ENCODE measurements at places on chromosomes 12 and 14.

- DNase-seq, result no peak
Measured at GRCh38 chr12:58367041-58367440, 425.7 kb downstream of the ATP23 start.

DNA sequence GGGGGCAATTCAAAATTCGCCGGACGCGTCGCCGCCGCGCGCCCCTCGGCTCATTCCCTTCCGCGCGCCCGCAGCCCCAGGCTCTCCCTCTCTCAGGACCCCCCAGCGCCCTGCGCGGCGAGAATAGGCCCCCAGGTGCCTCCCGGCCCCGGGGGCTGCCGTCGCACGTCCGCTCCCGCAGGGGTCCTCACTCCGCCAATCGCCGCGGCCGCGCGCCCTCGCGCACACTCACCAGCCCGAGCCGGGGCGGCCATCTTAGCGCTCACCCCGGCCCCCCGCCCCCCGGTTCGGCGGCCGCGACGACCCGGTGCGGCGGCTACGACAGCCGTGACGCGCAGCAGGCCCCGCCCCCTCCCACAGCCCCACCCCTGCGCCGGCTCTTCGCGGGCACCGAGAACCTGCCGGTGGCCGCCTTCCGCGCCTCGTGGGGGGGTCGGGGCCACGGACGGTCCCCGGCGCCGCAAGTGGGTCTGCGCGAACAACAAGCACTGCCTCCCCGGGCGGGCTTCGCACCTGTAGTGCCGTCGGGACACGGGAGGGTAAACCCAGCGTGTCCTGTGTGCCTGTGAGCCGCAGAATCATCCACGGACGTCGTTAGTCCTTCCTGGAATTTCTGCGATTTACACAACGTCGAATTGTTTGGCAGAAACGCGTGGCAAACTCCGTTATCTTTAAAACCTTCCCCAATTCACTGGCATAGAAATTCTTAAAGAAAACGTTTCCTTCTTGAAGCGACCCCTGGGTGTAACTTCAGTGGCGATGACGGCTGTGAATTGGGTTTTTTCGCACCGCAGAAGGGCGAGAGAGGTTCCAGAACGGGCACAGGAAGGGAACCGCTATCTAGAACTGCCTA lies 2.5 kb downstream of the USP44 start:
- peak; percentile 73 for DNase-seq

DNA sequence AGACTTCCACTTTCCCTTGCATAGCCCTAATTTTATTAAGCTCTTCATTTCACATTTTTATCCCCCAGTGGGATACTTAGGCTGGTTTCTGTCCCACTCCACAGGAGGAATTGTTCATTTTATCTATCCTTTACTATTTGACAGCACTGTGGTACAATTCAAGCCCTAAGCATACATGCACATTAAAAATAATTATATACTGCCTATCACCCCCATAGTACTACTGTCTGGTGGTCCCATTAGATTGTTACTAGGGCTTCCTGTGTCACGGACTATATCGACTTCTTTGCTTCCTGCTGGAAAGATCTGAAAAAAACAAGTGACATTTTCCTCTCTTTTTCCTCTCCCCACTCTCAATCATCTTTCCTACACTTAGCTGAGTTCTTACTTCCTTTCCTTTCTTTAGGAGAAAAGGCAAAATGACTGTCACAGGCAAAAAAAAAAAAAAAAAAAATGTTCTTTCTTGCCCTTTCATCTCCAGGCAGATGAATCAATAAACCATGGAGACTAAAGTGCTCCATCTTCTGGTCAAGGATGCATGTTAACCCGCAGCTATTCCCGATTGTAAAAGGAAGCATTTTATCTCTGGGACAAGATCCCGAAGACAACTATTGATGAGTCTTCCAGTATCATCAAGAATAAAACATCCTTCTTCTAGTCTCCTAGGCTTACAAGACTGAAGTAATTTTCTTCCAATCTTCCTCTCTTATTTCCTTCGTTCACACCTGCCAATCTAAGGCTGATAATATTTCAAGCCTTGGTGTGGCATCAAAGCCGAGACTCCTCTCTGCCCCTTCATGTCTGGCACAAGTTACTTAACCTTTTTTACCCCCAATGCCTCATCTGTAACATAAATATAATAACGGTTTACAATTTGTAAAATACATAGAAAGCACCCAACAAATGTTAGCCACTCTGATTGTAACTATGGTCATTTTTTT lies 94.4 kb upstream of the PLEKHG7 start:
- no peak for DNase-seq

DNA sequence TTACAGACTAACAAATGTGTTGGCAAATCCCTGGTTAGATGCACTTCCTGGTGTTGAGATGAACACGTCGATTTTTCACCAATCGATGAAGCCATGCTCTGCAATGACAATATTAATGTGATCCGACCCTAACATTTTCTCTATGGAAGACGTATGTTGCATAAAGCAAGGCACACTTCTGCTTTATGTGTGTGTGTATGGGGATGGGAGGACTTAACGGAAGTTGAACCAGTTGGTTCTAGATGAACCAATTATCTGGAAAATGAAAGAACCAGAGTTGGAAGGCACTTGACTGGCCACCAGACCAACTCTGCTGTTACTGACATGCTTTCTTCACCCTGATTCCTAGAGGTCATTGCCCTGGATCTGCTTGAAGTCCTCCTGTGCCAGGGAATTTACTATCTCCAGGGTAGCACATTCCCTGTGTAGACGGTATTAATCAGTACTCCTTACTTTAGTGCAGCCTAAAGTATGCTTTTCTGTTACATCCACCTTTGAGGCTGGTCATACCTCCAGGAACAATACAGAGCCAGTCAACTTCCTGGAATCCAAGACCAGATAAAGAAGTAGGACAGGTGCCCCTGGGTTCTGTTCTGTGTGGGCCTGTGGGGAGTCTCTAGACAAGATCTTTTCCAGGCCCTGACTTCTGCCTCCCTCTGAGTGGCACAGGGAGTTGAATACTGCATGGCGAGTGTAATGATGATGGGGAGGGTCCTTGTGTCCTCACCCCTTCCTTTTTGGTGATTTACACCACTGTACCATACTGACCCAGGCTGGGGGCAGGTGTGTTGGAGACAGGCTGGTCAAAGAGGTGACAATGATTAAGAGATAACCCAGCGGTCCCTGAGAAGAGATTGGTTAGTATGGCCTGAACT lies 4.1 kb downstream of the SDR39U1 start:
- no peak for DNase-seq

Measured in NCI-H1930 (cell line).